ENCODE measurements at places on chromosomes 3 and 15. TPM values are rescaled to one million over a fixed set of nuclear protein-coding genes. Genes with fewer than 3 reads are reported as not detected.

The DCP1A gene
- total RNA-seq = 13.1 TPM

DNA sequence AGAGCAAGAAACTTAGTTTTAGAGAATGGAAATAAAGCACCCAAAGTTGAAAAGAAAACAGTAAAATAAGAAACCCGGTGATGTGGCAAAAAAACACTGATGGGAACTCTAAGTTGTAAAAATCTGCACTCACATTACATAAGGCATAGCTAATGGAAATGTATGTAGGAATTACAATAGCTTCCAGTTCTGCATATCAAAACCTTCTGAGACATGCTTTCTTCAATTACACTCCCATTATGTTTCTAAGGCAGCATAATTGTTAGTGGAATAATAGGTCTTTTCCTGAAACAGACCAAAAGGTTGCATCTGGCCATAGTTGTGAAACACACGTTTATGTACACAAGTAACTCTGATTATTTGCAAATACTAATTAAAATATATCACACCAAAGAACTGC is 41.4 kb downstream of the SLC30A4 start:
- DNase-seq = no peak

- DNase-seq = no peak
Measured at GRCh38 chr3:24846286-24846860, 351.7 kb upstream of the THRB start.

DNA sequence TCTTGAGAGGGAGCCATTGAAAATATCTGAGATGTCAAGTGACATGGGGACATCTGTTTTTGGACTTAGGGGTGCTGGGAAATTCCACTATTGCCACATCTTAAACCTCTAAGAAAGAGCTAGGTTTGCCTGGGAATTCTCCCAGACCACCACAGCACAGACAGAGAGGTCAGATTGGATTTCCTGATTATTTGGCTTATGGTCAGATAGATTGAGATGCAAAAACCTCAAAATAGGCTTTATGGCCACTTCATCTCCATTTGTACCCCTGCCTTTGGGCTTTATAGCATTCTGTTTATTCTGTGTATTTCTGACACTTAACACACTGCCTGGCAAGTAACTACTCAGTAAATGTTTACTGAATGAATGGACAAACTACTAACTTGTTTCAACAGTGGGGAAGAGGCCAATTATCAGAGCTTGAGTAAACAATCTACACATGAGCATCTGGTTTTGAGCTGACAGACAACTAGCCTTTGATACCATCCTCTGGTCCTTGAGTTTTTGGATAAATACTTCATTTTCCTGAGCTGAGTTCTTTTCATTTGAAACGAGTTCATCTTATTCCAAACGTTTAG is 81.8 kb downstream of the TP63 start:
- no peak for DNase-seq

The CACNA2D3 gene
- total RNA-seq = not detected

DNA sequence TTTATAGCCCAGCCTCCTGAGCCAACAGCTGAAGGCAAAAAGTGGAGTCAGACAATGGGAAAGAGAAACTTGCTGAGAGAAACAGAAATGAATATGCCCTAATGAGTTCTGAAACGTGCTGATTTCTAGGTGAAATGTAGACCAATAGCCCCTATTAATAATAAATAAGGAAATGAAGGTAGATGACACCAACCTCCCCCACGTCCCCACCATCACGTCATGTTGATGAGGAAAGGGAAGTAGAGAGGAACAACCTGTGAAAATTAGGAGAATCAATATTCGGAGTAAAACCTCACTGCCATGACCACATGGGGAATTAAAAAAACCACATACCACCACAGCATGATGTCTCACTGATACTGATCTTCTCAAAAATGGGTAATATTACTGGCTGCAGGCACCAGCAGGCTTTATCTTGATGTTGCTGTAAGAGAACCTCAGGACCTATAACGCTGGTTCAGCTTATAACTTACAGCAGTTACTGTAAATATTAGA is 64.0 kb downstream of the KAT2B start:
- DNase-seq = no peak

The DET1 gene
- total RNA-seq = 11.5 TPM

The INKA1 gene
- total RNA-seq = 4.4 TPM
